ENCODE measurements at places on chromosomes 12 and 14.
A peak's percentile ranks its signal among the peaks of the same experiment; 100 is the strongest.

DNA sequence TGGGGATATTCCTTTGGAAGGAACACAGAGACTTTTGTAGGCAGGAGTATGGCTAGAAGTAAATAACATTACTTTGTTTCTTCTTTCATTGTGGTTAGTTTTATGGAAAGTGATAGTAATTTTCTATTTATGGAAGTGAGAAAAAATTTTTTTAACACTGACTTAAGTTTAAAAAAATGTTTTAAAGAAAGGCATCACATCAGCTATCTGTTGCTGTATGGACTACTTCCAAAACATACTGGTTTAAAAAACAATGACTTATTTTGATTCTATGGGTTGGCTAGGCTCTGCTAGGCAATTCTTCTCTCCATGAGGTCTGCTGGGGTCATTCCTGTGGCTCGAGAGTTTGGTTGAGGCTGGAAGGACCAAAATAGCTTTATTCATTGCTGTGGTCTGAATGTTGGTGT, 31.7 kb upstream of the SLC38A2 start:
- no peak for DNase-seq

GRCh38 chr14:101713621-101714349, 47.7 kb upstream of the PPP2R5C start:
- peak; percentile 10 for DNase-seq

- DNase-seq = no peak
These were observed 68.6 kb downstream of the SLC25A47 start for GRCh38 chr14:100391724-100392123.

GRCh38 chr14:54933006-54933405, 30.4 kb upstream of the GCH1 start:
- DNase-seq = no peak

- no peak for DNase-seq
These were observed 86.0 kb upstream of the ZFP36L1 start for GRCh38 chr14:68878908-68879307.

- no peak for DNase-seq
These were observed 30.5 kb downstream of the PPP2R5C start for GRCh38 chr14:101791919-101792572.

DNA sequence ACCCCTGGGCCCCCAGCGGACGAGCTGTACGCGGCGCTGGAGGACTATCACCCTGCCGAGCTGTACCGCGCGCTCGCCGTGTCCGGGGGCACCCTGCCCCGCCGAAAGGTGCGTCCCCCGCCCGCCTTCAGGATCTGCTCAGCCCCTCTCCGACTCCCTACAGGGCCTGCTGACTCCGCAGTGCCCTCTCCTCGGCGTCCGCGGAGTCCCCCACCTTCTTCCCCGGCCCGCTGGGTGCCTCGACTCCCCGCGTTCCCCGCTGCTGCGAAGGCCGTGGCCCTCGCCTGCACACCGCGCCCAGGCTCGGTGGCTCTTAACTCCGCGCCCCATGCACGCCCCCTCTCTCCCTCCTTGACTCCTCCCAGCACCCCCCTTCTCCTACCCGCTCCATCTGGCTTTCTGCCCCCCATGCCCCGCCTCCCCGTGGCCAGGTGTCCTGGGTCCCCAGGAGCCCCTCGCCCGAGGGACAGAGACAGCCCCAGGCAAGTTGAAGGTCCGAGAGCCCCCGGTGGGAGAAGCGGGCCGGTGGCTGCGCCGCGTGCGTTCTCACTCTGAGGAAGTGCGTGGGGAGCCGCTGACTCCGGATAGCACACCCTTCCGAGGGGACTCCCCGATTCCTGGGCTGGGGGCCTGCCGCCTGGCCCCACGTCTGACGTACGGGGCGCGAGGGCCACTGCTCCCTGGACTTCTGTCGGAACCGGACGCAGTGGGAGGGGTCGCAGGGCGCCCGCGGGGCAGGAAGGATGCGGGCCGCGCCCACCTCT, 594 bp downstream of the TAMALIN start:
- no peak for DNase-seq

DNA sequence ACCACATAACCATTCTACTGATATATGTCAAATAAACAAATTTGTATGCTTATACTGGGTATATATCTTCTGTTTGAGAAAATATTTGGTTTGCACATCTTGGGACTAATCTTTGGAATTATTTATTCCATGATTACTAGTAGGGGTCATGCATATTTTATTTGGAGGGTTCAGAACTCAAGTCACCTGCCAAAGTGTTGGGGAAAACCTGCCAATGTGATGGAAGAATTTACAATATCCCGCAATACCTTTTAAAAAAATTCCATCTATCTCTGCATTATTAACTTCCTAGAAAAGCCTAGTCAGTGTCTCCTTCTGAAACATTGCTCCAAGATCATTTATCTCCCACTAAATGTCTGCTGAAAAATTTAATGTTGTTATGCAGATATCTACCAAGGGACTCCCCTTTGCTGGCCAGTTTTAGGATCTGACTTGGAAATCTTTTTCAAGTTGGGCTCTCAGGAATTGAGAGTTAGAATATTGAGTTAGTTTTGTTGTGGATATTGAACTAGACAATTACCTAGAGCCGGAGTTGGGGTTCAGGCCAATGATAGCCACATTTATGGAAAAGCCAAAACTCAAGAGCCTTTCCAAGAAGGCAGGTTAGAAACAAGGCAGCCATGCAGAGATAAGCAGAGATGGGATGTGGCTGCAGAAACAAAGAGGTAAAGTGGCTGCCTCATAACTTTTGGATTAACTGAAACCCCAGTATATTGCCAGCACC, 425.2 kb downstream of the ADAMTS20 start:
- DNase-seq = no peak

DNA sequence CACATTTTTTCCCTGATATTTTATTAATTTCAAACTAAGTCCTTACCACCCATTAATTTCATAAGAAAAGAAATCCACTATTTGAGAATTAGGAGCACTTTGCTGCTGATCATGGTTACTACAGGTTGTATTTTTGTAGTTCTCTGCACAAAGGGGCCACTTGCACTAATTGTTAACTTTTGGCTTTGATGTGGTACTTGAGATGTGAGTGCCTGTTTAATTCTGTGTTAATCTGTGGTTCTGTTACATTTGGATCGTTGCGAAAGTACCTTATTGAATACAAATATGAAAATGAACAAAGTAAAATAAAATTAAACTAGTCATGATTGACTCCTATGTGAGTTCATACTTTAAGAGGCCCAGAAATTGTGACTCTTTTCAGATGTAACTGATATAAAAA, 374.9 kb upstream of the RGS6 start:
- no peak for DNase-seq

DNA sequence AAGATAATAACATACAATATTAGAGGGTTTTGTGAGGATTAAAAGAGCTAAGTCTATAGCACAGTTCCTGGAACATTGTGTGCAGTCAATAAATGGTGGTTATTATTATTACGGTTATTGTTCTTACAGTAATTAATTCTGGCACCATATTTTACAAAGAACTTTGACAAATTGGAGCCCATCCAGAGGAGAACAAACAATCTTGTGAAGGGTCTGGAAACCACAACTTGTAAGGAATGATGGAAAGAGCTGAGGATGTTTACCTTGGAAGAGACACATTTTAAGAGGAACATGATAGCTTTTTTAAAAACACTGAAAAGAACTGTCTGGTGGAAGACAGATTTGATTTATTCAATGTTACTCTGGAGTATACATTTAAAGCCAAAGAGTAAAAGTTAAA, 150.5 kb upstream of the KRR1 start:
- DNase-seq = no peak

- no peak for DNase-seq
These were observed 24.9 kb downstream of the VPS37B start for GRCh38 chr12:122870867-122871664.

DNA sequence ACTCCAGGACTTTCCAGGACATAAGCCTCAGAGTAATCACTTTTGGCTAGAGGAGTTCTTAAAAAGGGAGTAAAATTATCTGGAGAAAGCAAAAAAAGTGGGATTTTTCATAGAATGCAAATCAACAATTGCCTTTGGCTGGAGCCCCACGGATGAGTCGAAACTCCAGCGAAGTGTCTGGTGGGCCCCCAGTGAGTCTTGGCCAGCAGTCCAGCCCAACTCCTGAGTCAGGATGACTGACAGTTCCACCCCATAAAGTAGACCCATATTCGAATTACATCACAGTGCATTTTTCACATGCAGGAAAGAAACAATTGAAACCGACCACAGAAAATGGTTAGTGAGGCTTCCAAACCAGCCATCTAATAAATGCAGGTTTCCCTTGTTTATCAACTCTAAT, 265.7 kb downstream of the BCL11B start:
- DNase-seq = no peak

- no peak for DNase-seq
These were observed 106.4 kb downstream of the EPS8 start for GRCh38 chr12:15682826-15683225.

DNA sequence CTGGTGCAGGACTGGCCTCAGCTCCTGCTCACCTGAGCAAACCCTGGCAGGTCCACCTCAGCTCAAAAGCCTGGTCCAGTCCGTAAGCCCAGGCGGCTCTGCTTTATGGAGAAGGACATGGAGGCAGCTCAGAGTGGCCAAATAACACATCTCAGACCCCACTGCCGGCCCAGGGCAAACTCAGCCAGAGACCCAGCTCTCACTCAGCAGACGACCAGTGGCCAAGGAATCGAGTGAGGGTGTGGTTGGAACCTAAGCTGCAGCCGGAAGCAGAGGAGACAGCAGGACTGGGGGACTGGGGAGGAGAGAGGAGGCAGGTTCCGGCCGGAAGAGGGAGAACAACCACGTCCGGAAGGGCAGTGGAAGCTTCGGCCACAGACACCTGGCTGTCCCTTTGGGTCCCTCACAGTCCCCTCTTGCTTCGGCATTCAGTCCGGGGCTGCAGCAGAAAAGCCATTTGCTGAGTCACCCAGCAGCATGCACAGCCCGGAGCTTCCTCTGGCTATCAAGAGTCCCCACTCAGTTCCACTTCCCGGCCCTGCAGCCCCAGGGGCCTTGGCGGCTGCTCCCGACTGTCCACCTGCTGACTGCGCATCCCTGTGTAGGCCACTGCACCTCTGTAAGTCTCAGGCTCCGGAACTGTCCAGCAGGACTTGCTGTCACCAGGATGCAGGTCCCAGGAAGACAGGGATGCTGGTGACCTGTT, 104.0 kb downstream of the CALM1 start:
- no peak for DNase-seq

- DNase-seq = peak; percentile 73
These were observed 97.9 kb downstream of the RFLNA start for GRCh38 chr12:124392667-124393413.

- no peak for DNase-seq
These were observed 181.2 kb downstream of the EMP1 start for GRCh38 chr12:13377698-13378097.

- DNase-seq = no peak
These were observed 95.8 kb downstream of the ITPK1 start for GRCh38 chr14:93019970-93020369.

DNA sequence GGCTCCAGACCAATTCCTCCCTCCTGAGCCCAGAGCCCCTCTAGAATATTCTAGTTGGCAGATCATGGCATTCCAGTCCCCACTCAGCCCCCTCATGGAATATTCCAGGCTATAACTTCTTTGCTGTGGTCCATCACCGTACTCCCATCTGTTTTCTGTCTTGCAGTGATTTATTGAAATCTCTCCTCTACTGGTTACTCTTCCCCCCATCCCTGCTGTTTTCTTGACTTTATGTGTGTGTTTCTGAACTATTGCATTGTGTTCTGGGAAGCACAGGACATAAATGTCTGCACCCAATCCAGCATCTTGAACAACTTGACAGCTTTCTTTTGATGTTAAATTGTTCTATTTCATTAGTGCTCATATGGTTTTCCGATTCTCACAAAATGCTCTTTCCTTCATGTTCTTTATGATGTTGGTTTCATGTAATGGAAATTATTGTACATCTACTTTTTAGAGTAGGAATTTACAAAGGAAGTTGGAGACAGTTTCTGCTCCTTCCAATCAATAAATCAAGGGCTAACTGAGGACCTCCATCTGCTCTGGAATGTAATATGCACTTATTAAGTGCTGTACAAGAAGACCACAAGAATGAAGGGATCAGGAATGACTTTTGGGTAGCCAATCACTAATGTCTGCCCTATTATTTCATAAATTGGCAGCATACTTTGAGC, 26.3 kb downstream of the PDE6H start:
- DNase-seq = no peak

- no peak for DNase-seq
These were observed 120.2 kb upstream of the DNM1L start for GRCh38 chr12:32558903-32559302.

DNA sequence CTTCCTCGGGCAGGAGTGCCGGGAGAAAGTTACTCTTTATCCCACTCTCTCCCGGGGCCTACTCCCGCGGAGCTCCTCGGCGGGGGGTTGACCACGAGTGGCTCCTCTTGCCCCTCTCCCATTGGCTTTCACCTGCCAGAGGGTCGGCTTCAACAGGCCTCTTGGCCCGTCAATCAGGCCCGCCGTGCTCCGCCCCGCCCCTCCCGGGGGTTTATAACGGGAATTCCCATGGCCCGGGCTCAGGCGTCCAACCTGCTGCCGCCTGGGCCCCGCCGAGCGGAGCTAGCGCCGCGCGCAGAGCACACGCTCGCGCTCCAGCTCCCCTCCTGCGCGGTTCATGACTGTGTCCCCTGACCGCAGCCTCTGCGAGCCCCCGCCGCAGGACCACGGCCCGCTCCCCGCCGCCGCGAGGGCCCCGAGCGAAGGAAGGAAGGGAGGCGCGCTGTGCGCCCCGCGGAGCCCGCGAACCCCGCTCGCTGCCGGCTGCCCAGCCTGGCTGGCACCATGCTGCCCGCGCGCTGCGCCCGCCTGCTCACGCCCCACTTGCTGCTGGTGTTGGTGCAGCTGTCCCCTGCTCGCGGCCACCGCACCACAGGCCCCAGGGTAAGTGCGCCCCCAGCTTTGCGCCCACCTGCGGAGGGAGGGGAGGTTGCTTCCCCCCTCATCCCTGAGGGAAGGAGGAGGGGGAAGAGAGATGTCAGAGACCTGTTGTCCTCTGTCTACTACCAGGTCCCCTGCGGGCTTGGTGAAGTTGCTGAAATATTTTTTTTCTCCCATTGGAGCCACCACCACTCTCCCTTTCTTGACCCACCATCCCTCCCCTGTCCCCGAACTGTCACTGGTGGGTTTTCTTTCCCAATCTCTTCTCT, at the start of gene SMOC1:
Gene SMOC1 (plus strand): TSS at position 242 of the 869 bp plus-strand sequence. CDS start 263 bp downstream, at position 505.
- peak; percentile 92 for DNase-seq

GRCh38 chr14:72332046-72332445, 399.8 kb downstream of the RGS6 start:
- DNase-seq = no peak

- DNase-seq = no peak
These were observed 73.2 kb downstream of the KIF21A start for GRCh38 chr12:39369756-39370155.

GRCh38 chr12:112418273-112418607, 507 bp upstream of the PTPN11 start:
- no peak for DNase-seq

- DNase-seq = no peak
These were observed 297.1 kb upstream of the TBX3 start for GRCh38 chr12:114981036-114981435.

Data from ecto neural progenitor cell (in vitro differentiated cells).